GM04503 (cell line): ENCODE measurements at places on chromosomes 12 and 14.

DNA sequence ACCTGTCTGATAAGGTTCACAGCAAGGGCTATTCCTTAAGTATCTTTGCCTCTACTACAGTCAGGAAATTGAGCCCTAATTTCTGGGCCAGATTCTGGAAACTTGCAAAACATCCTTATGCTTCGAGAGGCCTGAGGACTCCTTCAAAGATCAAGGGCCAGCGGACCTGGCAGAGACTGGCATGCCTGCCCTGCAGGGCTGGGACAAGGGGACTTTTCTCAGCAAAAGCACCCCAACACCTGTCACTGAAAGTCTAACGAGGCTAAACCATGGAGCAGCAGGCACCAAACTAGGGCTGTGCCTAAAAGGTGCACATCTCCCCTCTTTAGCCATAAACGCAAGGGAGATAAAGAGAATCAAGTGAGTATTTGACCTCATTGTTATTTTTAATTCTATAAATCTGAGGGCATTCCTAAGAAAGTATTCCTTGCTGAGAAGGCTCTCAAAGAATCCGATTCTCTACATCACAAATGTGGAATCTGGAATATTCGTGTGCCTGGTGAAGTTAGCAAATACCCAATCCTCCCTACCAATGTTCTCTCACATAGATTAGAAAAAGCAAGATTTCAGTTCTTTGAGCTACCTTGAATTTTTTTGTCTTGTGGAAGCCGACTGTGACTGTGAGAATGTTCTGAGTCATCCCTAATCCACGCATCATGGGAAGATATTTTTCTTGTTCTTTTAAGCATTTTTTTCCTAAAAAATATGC is 328.2 kb upstream of the NOVA1 start:
- DNase-seq: no peak

GRCh38 chr14:102373110-102373509 is 10.4 kb downstream of the TECPR2 start:
- no peak for DNase-seq

DNA sequence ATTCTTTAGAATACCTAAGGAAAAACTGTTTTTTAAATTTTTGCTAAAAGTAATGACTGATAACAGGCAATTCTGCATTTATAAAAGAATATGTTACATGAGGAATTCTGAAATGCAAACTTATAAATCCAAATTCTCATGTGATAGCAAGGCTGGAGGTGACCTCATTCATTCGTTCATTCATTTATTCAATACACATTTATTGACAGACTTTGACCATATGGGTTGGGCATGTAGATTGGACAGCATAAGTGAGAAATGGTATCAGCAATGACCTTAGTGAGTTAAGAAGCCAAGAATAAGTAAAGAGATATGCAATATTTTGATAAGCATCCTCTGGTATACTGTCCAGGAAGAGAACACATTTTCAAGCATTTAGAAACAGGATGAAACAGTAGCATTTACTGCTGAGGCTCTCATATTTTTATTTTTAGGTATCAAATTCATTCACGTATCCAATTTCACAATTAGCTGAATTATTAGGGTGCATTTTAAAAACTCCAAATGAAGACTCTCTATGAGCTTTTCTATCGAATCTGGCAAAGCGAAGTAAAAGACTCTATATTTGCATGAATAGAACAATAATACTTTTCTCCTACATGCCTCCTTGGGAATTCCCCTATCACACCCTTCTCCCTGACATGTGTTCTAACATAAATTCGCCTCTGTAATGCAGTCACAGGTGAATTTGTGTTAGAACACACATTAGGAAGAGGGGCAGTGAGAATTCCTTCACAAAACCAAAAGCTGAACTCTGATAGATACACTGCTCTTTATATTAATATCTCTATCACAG is 49.9 kb downstream of the PEBP1 start:
- DNase-seq: no peak

DNA sequence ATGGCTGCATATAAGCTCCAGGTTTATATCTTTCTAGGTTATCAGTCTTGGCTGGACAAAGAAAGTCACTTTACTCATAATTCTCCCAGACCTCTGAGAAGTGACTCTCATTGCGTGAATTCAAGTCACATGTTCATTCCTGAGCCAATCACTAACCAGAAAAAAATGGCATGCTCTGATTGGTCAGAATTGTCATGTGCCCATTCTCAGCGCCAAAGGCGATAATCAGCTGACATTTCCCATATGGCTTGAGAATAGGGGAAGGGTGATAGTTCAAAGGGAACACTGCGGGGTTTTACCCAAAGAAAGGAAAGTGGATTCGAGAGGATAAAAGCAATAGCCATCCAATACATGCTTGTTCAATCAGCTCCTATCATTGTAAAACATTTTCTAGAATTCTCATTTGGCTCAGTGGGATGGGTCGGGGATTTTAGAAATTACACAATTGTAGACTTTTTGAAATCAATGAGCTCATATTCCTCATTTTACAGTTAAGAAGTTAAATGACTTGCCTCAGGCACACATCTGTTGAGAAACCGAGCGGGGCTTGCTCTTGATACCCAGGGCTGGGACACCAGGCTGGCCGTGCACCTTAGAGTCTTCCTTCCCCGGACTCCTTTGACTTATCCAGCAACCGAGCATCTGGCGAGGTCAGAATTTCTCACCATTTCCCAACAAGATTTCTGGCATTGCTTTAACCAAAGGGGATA is 454.0 kb upstream of the TBX3 start:
- DNase-seq: no peak

DNA sequence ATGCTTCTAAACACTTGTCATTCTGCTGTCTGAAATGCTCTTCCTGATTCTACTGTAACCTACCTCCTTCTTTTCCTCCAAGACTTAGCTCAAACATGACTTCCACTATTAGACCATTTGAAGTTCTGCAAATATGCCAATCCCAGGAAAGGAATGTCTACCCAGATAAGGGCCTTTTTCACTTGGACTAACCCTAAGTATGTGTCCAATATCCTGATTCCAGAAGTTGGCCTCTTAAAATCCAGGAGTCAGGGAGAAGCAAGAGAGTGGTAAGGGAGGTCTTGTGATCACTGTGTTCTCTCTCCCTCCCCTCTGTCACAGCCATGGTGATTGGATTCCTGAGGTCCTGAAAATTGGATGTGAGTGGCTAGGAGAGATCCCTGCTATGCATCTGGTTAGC is 30.2 kb downstream of the ADCY6 start:
- DNase-seq: no peak

DNA sequence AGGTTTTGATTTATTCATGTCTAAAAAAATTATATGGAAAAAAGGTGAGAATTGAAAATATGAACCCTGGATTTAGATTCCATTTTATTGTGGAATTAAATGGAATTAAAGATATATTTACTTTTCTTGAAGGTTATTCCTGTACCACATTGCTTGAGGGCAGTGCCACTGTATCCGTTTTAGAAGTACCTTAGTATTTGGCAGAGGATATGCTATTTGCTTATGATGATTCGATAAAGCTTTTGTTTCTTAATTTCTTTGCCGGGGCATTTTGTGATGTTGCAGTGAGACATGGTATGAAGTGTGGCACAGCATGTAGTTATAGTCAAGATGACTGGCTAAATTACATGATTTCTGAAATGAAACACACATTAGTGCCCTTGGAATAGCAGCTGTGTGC is 7.6 kb downstream of the TMTC2 start:
- no peak for DNase-seq

DNA sequence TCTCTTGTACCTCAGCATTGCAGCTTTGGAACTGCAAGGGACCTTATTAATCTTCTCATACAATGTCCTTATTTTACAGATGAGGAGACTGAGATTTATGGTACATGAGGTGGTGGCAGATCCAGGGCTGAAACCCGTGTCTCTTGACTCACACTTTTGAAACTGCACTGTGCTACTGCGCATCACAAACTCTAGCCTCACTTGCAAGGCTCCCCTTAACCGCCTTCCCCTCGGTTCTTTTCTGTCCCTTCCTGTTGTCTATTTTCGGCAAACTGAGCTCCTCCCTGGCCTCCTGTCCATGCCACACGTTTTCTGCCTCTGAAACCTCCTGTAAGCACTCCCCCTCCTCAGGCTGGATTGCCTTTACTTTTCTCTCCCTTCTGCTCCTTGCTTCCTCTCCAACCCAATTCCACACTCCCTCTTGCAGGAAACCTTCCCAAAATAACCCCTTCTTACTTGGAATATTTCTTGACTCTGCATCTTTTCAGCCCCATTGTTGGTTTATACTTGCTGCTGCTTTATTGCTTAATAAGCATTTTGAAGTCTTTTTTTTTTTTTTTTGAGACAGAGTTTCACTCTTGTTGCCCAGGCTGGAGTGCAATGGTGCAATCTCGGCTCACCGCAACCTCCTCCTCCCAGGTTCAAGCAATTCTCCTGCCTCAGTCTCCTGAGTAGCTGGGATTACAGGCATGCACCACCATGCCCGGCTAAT is 72.4 kb upstream of the CISTR start:
- DNase-seq: no peak

GRCh38 chr12:112473056-112473455 is 54.3 kb downstream of the PTPN11 start:
- no peak for DNase-seq

- no peak for DNase-seq
Observed at GRCh38 chr12:115946092-115946491, 331.4 kb downstream of the MED13L start.

DNA sequence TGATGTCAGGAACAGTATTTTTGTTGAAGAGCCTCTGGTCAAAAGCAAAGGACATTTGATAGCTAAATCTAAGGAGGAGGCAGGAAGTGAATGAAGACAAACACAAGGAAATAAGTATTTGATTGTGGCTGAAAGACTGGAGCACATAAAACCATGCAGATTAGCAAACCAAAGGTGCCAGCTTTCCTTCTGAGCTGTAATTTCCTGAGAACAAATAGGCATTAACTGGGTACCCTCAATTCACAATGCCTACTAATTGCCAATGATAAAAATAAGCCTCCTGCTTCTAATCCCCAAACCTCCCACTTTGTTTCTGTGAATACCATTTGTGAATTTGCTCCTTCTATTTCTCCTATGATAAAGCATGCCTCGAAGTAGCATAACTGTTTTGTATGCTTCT is 1279.6 kb upstream of the USP15 start:
- no peak for DNase-seq

GRCh38 chr12:130127912-130128789 is 34.1 kb upstream of the FZD10 start:
- DNase-seq: no peak

DNA sequence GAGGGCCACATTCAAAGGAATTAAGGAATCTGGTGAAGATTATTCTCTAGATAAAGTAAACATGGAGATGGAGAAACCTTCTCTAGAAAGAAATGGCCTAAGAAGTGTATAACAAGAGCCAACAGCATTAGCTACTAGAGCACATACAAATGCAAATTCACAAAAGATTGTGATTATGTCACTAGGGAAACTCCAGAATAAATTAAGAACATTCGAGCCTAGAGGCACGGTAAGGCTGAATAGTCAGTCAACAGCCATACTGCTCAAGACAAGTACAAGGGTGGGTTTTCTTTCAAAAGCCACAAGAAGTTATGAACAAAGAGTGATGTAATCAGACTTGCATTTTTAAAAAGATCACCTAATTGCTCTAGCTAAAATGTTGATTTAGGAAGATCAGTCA is 25.4 kb downstream of the PPP4R3A start:
- no peak for DNase-seq

DNA sequence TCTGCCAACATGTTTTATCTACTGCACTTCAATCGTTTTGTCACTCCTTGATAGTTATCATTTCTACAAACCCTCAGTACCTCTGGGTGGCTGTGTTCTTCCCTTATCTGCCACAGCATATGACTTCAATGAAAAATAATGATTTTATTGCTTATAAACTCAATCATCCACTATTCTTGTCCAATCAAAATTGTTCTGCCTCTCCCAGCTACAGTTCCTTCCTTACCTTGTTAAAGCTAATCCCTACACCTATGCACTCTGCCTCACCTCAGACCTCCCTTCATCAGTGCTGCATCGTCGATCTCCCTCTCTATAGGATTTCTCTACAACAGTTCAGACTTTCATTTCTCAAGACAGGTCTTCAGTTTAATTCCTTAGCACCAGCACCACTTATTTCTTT is 58.8 kb downstream of the ERGIC2 start:
- DNase-seq: no peak

GRCh38 chr12:58795825-58796224 is 124.5 kb downstream of the LRIG3 start:
- DNase-seq: no peak
